Fibroblast of skin of left biceps (primary cell): ENCODE measurements at places on chromosomes 1 and 21.

DNA sequence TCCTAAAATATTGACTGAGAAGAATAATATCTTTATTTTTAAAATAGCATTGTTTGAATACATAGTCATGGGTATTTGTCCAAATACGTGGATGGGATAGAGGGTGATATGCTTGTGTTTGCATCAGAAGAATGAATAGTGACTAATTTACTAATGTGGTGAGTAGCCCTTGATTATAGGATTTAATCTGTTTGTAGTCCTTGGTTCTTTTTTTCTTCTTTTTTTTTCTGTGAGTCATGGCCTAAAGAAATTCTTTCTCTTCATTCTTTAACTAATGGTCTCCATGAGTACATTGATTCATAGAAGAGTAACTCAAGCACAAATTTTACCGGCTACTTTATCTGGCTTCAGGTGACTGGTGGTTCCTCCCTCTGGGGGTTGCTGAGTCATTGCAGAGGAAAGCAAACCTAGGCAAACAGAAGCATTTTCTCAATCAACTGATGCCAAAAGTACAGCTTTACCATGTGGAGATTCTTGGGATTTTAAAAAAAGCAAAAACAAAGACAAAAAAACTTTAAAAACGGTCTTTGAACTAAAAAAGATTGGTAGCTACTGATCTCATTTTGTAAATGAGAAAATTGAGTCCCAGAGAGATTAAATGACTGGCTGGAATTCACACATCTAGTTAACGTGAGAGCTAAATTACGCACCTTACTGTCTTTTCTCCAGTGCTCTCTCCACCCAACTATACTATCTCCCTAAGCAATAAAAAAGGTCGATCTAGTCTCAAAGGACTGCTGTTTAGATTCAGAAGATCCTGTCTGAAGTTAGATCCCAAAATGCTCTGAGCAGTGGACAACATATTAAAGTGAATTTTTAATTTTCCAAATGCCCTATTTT, 40.5 kb downstream of the AK5 start:
- peak; percentile 73 for DNase-seq

GRCh38 chr1:232655746-232656085, 25.8 kb upstream of the SIPA1L2 start:
- no peak for DNase-seq

DNA sequence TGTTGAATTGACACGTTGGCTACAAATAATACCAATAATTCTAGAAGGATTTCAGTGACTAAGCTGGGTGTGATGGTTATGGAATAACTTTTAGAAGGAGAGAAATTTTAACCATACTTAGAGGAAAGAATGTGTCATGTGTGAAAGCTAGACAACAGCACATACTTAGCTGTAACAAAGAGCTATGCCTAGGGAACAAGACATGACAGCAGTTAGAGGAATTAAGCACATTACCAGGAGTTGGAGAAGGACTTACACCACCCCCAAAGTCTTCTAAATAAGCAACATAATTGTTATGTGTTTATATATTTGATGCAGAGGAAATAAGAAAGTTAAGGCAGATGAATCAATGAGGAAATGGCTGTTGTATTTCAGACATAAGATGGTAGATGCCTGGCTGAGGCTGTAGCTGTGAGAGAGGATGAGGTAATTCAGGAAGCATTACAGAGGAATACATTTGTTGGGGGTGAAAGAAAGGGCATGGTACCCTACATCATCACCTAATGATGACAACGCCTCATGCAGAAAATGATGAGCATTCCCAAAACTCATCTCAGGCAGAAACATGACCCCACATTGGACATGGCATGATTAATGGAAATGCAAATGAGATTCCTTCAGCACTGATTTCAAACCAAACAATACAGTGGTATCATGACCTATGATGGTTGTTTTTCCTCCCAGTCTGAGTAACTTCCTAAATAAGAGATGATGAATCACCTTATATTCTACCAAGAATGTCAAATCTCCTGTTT, 211.5 kb downstream of the LHX8 start:
- peak; percentile 10 for DNase-seq

DNA sequence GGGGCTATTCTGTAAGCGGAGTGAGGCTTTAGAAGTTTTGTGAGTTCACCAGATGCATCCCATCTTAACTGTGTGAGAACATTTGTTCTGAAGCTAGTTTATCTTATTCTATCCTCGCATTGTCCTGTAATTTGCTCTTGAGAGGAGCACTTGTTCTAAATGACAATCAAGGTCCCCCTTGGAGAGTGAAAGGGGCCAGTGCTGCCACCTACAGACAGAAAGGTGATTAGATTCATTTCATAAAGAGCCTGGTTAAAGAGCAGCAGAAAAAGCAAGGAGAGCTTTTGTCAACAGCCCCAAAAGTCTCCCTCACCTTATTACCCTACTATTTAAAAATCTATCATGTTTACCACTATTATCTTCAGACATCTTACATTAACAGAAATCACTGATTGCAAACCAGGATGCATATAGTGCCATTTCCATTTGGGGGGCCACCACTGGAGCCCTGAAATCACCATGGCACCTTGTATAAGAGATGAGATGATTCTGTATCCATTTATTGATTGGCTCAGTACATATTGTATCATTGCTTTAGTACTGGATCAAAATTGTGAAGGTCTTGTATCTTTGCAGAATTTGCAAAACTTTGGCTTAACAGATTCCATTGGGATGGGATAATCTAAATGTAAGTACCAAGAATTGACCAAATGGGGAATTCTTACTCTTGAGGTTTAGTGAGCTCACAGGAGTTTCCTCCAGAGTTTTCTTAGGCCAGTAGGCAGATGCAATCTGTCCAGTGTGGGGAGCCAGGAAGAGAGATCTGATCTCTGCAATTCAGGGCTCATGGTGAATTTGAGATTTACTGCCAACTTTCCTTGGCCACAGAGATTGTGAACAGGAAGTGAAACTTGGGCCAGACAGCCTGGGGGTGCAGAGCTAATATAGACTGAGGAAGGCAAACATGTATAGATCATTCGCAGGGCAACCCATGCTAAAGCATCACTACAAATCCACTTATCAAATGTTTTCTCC, 64.3 kb upstream of the TRABD2B start:
- DNase-seq, result peak; percentile 17

GRCh38 chr1:97331165-97331564, 589.7 kb downstream of the DPYD start:
- DNase-seq, result no peak

DNA sequence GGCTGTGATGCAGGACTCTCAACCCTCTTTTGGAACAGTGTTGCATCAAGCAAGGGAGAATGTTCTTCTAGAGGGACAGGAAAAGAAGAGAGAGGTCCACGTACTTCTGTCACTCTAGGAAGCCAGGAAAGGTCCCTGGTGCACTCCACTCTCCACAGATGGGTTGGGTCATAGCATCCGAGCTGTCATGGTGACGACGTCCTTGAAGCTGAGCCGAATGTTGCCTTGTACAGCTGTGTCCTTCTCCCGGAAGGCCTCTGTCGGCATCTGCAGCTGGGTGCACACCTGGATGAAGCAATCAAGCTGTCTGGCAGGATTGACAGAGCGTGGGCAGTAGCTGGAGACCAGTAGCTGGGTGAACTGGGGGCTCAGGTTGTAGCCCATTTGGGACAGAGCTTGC, 12.5 kb downstream of the MDM4 start:
- DNase-seq, result no peak

DNA sequence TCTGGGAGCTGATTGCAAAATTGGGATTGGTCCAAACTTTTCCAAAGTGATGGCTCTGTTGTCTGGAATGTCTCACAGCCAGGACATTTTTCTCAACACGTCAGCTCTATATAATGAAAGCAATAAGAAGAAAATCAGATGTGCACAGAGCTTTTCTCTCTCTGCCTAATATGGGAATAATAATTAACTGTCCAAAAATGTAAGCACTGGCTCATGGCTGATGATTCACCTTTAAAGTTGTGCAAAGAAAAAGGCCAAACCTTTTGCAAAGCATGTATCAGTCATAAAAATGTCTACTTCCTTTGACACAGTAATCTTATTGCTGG, 30.4 kb downstream of the ZNF281 start:
- DNase-seq, result peak; percentile 99

- DNase-seq, result no peak
These were observed 9.9 kb downstream of the UTP25 start for GRCh38 chr1:209837671-209838070.

DNA sequence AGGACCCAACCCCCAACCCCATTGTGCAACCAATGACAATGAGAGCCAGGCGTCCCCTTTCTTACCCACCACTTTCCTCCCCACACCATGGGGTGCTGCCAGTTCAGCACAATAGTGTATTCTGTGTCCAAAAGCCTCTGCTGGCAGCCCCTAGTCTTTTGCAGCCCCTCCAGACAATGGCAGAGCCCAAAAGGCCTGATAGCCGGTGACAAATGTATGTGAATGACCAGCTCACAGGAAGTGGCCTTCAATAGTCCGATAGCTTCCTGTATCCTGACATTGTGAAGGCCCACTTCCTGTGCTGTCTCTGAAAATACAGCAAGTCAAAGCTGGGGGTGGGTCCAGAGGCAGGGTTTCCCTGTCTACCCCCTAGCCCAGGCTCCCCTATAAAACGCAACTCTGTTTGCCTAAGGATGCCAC, 16.6 kb downstream of the SMIM12 start:
- no peak for DNase-seq

- no peak for DNase-seq
These were observed 366.9 kb downstream of the S1PR1 start for GRCh38 chr1:101603726-101604125.

DNA sequence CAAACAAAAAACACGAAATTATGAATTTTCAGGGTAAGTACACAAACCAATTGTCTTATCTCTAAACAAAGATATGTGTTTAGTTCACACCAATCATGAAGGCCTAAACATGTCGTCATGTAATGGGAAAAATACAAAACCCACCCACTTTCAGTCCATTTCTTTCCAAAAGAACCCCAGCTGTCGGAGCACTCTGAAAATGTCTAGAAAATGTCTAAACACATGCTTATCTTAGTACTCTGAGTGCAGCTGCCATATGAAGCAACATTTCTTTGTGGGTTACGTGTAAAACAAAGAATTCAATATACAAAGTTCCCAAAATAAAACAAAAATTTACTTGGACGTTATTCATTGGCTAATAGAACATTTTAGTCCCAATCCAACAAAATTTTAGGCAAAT, 22.7 kb downstream of the SERBP1 start:
- DNase-seq, result no peak

DNA sequence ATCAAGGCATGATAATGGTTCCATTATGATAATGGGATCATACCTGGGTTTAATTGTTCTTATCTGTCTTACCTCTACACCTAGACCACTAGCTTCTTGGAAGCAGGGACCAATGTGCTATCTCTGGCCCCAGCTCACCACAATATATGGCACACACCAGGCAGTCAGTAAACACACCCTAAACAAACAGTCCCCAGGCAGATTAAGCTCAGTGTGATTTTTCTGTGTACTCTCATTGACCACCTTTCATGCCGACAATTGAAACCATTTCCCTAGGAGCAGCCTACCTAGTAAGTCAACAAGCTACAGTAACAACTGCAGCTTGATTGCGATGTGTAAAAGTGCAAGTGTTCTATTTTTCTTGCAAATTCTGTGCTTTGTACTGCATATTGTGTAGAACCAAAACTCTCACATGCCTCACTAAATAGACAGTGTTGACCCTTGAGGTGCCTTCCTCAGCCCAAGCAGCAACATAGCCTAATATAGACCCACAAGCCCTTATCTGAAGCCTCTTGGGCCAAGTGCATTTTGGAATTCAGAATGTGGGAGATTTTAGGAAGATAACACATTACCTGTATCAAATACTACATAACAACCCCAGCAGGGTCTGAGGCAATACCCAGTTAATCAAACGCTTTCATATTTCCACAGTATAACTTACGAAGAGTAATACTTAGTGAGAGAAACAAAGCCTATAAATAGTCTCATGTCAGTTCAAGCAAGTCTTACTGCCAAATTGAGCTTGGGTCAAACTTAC, 32.0 kb downstream of the INPP5B start:
- no peak for DNase-seq

- DNase-seq, result no peak
These were observed 9.8 kb downstream of the SLAMF7 start for GRCh38 chr1:160748878-160749269.

GRCh38 chr1:44829506-44830384, 13.3 kb downstream of the PTCH2 start:
- DNase-seq, result no peak

DNA sequence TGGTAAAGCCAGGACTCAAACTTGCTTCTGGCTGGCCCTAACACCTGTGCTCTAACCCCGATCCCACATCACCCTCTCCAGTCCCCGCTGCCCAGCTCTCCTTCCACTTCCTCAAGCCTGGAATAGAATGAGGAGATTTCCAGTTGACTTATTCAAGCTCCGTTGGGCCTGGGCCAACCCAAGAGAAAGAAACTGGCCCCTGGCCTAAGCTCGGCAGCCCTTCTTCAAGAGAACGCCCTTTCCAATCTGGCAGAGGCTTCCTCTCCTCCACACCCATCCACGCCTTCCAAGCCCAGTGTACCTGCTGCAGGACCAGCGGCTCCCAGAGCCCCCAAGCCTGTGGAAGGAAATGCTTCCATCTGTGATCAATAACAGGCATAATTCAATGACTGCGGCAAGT, 51.9 kb downstream of the LRRN2 start:
- no peak for DNase-seq

DNA sequence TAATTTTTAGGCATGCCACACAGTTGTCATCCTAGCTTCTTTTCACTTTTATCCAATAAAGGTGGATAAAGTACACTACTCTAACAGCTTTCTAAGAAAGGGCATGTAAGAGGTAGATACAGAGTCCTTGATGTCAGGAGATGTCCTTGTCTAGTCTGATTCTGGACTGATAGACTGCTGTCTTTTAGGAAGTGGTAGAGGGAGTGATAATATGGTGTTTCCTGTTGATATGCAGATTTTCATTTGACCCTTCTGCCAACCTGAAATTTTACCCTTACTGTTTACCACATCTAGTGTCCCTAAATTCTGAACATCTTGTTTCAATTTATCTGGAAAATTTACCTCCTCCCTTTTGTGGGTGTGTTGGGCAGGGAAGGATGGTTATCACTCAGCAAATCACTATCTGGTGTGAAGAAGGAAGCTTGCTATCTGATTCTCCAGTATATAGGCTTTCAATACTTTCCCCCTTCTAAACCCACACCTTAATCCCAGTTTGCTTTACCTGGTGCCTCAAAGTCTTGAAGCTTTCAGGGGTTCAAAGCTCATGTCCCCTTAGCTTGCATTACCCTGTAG, 354.9 kb upstream of the SNX7 start:
- DNase-seq, result no peak

DNA sequence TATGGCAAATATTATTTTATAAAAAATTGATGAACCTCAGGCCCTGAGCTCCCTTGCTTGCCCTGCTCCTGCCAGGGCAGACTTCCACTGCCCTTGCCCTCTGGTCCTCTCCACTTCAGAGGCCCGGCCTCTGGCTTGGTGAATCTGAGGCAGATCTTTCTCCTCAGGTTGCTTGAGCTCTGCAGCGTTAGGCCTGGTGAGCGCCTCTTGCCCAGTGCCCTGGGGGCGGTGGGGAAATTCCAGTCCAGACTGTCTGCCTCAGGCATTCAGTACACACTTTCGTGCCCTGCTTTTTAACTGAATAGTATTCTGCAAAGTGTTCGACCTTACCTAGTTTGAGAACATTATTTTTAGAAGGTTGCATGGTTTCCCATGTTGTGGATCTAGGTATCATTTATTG, 98.2 kb downstream of the PCBP3 start:
- DNase-seq, result no peak

GRCh38 chr1:3174487-3175247, 105.7 kb downstream of the PRDM16 start:
- DNase-seq, result no peak
